Smooth muscle cell of the umbilical artery (primary cell): ENCODE measurements at places on chromosomes 13 and 19. TPM values are rescaled to one million over a fixed set of nuclear protein-coding genes. Genes with fewer than 3 reads are reported as not detected.

Gene DLEU7
- total RNA-seq, result not detected in 2 replicates

Gene PSG6
- total RNA-seq, result not detected in 2 replicates

Gene PSG1
- not detected in 2 replicates for total RNA-seq

Gene PLK5
- total RNA-seq, result 0.14 TPM in 1 of 2 replicates, not detected in the other

Gene PALM
- total RNA-seq, result 0.28 and 0.89 TPM in 2 replicates

Gene APOC4
- not detected in 2 replicates for total RNA-seq

Gene ZNF763
- total RNA-seq, result 1.2 and 2.7 TPM in 2 replicates

Gene NLRP8
- total RNA-seq, result not detected in 2 replicates
